Activated CD4-positive, alpha-beta T cell treated with anti-CD3 and anti-CD28 coated beads for 1 hour (primary cell): ENCODE measurements at places on chromosomes 12 and 14.
A peak's percentile ranks its signal among the peaks of the same experiment; 100 is the strongest.

GRCh38 chr14:49924852-49925251, 32.0 kb downstream of the ARF6 start:
- no peak for DNase-seq

GRCh38 chr14:36981832-36982529, 190.4 kb downstream of the SLC25A21 start:
- DNase-seq: no peak

DNA sequence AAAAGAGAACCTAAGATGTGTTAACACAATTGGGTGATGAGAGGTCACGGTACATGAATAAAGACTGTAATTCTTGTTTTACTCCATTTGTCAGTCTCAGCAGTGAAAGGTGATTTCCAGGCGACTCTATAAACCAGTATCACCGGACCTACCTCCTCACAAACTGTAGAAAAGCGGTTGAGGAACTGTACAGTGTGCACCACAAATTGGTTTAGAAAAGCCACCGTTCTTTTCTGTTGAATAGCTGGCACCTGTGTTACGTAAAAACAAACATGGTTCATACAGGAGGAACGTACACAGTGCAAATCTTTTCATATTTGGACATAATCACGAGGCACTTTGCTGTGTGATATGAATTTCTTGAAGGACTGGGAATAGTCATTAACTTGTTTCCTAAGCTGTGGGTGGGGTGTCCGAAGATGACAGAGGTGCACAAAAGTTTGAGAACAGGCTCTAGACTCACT, 663 bp downstream of the WASHC3 start:
- no peak for DNase-seq

DNA sequence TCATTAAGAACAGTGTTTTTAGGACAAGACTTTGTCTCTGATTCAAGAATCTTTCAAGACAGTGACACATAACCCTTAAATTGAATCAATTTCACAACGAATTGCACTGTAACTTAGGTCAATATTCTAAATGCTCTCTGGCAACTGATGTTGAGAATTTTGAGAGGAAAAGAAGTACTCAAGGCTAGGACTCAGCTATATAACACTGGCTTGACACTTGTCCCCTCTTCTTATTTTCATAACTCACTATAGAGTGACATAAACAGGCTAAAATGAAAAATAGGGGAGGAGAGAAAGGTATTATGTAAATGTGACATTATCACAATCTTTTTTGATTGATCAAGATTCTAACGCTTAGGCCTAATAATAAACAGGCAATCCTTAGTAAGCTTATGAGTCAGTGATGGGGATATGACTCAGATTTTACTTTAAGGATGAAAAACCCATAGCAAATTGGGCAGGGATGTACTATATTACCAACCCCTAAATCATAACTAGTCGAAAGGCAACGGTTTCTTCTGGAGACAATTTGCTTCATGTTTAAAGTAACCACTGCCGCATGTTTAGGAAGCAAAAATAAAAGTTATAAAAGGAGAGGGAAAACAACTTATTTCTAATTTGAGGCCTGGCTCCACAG, 10.9 kb downstream of the BTG1 start:
- no peak for DNase-seq

DNA sequence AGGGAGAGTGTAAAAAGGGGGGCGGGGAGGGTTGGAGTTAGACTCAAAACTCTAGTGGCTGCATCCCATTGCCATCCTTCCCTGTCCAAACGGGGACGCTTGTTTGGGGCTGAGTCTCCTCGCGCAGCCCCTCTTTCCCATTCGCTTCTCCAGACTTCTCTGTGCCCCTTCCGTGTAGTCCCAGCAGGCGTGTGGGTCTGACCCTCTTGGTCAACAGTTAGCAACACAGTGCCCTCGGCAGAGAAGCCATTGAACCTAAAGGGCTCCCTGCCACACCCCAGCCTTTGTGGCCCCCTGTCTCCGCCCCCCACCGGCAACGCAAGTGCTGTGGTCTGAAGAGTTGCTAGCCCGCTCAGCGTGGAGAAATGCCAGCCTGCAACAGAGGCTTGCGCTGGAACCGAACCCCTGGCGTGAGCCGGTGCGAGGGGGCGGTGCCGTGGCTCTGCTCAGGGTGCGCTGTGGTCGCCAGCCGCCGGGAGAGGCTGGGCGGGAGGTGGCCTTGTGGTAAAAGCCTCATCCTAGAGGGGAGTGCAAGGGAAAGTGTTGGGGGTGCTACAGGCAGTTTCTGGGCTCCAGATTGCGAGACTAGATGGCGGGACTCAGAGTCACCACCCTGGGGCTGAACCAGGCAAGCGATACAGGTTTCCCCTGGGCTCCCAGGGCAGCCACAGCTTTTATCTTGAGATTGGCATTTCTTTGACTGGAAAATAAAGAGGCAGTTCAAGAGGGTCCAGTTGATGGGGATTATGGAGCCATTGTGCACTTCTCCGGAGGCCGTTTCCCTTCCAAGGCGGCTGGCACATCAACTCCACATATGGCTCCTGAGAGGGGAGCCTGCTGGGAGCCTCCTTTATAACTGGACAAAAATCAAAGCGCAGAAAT, 2.1 kb downstream of the PLXNC1 start:
- DNase-seq: peak; percentile 19

GRCh38 chr14:104937694-104938365, 13.2 kb downstream of the PLD4 start:
- DNase-seq: no peak

GRCh38 chr14:49480979-49481498, 105.1 kb downstream of the RPS29 start:
- DNase-seq: no peak

DNA sequence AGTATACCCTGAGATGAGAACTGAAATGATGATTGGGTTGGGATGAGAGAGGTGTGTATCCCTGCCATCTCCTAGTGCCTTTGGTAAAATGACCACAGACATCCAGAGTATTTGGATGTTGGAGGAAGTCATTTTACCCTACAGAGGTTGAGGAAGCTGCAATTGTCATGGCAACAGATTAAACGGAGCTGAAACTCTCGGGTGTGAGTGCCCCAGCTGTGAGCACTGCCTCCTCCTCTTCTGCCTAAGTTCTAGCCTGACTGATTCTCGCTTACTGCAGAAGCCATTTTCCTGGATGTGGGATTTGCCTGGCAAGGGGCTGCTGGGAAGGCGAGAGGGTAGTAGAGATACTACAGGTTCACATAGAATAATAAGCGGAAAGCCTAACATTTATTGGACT, 10.3 kb upstream of the PPP4R4 start:
- no peak for DNase-seq

- DNase-seq: no peak
Observed at GRCh38 chr12:75882421-75882820, 149.2 kb downstream of the PHLDA1 start.

- DNase-seq: no peak
Observed at GRCh38 chr12:24281341-24281740, 331.9 kb upstream of the SOX5 start.

DNA sequence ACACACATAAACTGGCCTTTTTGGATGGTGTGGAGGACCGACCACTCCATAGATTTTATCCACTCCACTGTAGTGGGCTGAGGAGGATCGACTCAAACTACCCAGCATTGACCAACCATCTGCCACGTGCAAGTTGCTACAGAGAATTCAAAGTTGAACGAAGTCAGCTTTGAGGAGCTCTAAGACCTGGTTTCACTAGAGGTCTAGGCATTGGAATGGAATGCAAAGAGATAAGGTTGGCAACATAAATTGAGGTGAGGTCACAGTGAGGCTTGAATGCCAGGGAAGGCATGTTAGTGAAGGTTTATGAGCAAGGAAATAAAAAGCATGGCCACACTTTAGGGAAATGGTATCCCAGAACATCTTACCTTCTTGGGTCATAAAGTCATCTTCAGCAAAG, 14.5 kb downstream of the VWF start:
- no peak for DNase-seq

- no peak for DNase-seq
Observed at GRCh38 chr12:16949371-16949770, 343.4 kb upstream of the LMO3 start.

- no peak for DNase-seq
Observed at GRCh38 chr12:78820946-78821345, 43.6 kb upstream of the SYT1 start.

GRCh38 chr12:94152292-94153078, 4.1 kb downstream of the PLXNC1 start:
- DNase-seq: no peak
